ENCODE measurements at places on chromosomes 12 and 14.

DNA sequence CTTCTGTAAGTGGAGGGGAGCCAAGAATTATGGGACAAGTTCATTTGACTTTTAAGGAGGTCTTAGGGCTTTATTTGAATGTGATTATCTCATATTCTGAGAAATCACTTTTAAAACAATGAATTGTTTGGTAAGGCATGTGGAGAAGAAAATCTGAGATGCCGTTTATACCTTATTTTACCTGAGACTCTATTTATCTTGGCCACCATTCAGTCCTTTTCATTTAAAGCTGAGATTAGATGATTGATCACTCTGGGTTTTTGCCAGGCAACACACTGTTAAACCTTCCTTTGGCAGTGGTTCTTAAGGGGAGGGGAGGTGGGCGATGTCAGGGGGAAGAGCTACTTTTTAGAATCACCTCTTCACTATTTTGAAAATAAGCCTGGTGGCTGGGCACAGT is 11.4 kb downstream of the CAND1 start:
- DNase-seq = no peak

GRCh38 chr12:47134005-47134404 is 54.2 kb upstream of the AMIGO2 start:
- DNase-seq = no peak

DNA sequence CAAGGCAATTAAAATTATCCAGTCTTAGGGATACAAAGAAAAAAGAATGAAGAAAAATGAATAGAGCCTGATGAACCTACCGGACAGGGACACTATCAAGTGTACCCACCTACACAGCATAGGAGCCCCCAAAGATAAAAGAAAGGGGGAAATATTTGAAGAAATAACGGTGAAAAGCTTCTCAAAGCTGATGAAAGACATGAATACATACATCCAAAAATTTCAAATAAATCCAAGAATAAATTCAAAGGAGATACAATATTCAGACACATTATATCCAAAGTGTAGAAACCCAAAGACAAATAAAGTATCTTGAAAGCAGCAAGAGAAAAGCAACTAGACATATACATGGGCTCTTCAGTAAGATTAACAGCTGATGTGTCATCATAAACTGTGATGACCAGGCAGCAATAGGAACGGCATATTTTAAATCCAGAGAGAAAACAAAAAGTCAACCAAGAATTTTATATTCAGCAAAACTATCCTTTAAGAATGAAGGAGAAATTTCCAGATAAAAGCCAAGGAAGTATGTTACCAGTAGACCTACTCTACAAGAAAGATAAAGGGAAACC is 56.0 kb downstream of the CDK17 start:
- DNase-seq = no peak

- DNase-seq = no peak
These were observed 702.9 kb downstream of the TRHDE start for GRCh38 chr12:72974954-72975555.

DNA sequence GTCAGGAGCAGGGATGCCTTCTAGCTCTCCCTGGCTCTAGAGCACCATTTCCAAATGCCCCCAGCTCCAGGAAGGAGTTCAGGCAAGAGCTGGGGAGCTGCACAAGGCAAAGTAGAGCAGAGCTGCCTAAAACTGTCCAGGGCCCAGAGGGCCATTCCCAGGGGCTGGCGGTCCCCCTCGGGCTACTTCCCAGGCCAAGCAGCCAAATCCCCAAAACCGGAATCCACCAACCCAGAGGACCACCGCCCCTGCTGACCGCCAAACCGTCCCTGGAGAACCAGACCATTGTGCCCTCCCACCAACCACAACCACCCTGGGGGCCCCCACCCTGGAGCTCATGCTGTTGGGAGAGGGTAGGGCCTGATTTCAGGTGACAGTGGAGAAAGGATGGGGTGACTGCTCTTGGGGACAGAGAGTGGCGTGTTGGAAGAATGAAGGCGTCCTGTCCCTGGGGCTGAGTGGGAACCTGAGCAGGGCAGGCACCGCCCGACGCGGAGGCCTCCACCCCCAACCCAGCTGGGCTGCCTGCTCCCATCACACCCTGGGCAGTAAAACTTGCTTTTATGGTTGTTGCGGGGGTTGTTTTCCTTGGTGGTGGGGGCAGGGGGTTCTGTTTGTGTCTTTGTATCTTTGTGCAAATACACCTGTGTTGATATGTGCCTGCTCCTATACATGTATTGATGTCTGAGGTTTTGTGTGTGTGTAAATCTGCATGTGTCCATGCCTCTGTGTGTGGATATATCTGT is 24.0 kb upstream of the KRT78 start:
- no peak for DNase-seq

DNA sequence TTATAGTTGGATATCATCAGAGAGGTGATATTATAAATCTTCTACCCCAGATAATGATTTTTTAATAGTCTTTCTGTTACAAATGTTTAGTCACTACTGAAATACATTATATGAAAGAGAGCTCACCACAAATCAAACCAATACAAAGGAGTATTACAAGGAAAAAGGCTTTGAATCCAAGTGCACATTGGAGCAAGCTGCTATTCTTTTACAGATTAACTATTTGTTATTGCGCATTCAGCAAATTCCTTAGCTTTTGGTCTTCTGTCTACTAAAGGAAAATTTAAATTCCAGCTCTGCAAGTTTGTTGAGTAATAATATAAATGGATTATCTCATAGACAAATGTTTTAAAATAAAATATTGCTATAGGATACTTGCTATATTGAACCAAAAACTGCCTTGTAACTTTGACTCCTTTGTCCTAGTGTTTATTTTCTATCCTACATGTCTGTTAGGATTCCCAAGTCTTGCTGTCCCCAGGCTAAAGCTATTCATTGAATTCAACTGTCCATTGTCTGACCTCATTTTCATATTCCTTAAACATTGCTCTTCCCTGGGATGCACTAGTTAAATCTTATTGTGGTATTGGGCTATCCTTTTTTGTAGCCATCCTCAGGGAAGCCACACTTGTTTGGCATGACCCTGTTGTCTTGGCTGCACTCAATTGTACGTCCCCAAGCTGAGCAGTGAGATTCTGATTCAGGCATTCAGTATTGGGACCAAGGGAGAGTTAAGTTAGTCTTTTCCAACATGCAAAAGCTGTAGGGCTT is 41.5 kb downstream of the PDE3A start:
- DNase-seq = no peak

GRCh38 chr12:52605542-52605941 is 4.3 kb upstream of the KRT72 start:
- no peak for DNase-seq

GRCh38 chr12:113906411-113907200 is 59.5 kb downstream of the RBM19 start:
- no peak for DNase-seq

GRCh38 chr12:101929365-101930041 is 52.1 kb downstream of the DRAM1 start:
- DNase-seq = no peak

GRCh38 chr12:9255837-9256236 is 47.6 kb upstream of the PZP start:
- DNase-seq = no peak

DNA sequence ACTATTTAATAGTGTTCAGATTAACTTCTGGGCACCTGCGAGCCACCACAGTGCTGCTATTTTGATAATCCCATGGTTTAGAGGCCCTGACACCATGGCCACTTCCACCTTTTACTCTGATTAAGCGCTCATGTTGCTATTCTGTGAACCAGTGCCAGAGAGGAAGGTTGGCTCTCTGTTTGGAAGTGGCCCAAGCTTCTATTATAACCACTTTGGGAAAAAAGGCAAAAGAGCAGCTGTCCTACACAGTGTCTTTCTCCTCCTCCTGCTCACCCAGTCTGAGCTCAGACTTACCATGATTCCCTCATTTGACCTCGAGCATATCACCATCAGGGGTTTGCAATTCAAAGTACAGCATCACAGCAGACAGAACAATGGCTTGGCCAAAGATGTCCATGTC is 23.3 kb downstream of the DYRK2 start:
- no peak for DNase-seq

- no peak for DNase-seq
These were observed 16.1 kb upstream of the GNG2 start for GRCh38 chr14:51844081-51844881.

DNA sequence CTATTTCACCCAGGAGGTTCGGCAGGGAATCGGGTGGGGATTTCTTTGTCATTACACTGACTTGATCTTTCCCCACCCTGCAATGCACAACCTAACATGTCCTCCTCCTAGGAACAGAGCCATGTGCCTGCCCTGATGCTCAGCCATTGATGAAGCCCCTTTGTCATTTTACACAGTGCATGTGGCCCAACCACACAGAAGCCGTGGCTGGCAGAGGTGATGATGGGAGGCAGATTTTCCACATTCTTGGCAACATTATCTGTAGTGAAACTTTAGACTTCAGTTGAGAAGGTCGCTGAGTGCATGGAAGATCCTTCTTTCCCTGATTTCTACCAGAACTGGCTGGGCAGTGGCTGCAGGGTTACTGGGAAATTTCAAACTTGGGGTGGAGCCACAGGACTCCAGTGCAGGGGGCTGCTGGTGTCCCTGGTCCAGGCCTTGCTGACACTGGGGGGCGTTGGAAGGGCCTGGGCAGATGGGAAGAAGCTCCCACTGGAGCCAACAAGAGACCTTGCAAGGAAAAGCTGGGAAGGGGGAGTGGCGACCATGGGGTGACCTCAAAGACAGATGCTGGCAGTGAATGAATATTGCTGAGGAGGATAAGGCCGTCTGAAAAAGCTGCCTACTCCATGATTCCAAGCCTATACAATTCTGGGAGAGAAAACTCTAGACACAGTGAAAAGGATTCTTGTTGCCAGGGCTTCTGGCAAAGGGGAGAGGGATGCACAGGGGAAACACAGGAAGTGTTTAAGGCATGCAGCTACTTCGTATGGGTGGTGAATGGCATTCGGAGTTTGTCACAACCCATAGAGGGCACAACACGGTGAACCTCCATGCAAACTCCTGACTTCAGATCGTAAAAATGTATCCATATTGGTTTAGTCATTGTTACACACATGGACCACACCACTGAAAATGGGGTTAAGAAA is 41.8 kb upstream of the P2RX7 start:
- no peak for DNase-seq

DNA sequence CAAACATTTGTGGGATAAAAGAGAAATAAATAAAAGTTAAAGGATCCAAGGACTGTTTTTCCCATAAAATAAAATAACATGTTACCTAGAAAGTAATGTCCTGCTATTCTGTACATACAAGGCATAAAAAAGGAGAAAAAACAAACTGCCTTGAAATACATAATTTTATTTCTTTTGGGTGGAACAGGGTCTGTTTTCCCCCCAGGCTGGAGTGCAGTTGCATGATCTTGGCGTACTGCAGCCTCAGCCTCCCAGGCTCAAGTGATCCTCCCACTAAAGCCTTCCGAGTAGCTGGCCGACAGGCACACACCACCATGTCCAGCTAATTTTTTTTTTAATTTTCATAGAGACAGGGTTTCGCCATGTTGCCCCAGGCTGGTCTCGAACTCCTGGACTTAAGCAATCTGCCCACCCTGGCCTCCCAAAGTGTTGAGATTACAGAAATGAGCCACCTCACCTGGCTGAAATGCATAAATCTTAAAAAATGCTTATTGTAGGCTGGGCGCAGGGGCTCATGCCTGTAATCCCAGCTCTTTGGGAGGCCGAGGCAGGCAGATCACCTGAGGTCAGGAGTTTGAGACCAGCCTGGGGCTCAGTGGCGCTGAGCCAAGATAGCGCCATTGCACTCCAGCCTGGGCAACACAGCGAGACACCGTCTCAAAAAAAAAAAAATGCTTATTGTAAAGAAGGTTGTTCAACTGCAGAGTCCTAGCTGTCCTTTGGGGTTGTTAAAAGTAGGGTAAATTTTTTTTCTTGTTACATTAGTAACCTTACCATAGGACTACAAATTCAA is 4.1 kb upstream of the TUBA1C start:
- no peak for DNase-seq

GRCh38 chr12:30828686-30829085 is 73.9 kb upstream of the CAPRIN2 start:
- DNase-seq = no peak

- DNase-seq = no peak
These were observed 10.3 kb downstream of the CCDC175 start for GRCh38 chr14:59566296-59566695.

DNA sequence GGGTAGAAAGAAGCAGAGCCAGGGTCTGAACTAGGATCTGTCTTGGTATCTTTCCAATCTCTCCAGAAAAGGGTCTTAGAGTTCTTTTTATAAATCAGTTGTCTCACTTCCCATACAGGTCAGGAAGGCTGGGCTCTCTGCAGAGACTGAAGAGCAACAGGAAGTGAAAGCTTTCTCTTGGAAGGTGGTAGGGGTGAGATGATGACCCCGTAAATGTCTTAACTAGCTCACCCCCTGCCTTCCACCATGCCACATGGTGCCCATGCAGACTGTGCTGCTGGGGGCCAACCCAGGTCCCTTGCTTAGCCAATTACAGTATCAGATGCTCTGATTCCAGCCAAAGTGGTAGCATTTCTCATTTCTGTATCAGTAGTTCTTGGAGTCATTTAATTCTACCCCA is 17.6 kb upstream of the RASSF8 start:
- no peak for DNase-seq

GRCh38 chr14:57168138-57168679 is 100.5 kb downstream of the EXOC5 start:
- DNase-seq = no peak

- DNase-seq = no peak
These were observed 9.3 kb upstream of the GYS2 start for GRCh38 chr12:21613931-21614330.

GRCh38 chr12:114013575-114014345 is 47.6 kb upstream of the RBM19 start:
- DNase-seq = no peak

DNA sequence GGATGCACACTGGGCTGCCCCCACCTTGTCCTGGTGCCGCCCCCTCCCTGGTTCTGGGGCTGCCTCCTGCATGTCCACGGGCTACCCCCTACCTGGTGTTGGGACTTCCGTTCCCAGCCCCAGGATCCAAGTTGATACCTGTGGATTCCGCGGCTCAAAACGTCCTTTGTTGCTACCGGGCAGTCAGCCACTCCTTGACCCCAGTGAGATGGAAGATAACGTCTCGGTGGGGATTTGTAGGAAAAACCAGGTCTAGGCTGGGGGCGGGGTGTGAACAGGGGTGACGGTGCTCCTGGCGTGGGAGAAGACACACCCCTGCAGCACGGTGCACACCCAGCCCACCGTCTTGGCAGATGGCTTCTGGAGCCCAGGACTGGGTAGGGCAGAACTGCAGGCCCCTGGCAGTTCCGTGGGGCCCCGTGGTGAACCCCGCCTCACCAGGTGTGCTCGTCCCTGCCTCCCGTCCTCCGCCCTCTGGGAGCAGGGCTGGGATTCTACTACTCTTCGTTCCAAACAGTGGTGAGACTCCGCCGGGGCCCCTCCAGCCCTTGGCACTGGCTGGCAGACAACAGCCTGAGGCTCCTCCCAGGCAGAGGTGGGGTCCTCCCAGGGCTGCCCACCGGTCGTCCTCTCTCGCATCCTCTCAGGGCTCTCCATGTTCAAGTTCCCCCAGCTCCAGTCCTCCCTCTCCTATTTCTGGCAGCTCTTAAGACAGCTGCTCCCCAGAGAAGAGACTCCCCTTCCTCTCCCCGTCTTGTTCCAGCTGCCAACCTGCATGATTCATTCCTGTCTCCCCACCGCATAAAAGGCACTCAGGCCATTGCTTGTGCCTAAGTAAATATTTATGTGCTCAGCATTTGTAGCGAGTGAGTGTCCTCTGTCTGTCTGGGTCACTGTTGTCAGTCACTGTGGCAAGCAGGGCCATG is 75.5 kb downstream of the FBXL14 start:
- DNase-seq = no peak

- DNase-seq = no peak
These were observed 9.1 kb downstream of the LACRT start for GRCh38 chr12:54625598-54625997.

All from stimulated activated CD4-positive, alpha-beta T cell treated with anti-CD3 and anti-CD28 coated beads, Interleukin-15, amount 100 ng/mL, for 48 hours (primary cell).